ENCODE measurements at places on chromosomes 12 and 14.
A peak's percentile ranks its signal among the peaks of the same experiment; 100 is the strongest.

DNA sequence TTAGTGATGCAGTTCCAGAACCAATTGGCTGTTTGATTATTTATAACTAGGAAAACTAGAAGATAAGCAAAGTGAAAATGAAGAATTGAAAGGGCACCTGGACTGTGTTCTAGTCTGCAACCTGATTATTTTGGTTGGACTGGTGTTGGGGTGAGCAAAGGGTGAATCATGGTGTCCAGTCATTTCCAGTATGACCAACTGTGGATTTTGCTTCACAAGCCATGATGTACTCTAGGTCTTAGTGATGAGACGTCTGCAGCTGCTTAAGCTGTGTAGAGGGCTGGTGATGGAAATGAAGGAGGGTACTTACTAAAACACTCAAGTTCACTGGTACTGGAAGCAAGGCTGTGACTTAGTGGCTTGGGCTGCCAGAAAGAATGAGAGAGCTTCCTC, 193.2 kb upstream of the FRMD6 start:
- DNase-seq: no peak

DNA sequence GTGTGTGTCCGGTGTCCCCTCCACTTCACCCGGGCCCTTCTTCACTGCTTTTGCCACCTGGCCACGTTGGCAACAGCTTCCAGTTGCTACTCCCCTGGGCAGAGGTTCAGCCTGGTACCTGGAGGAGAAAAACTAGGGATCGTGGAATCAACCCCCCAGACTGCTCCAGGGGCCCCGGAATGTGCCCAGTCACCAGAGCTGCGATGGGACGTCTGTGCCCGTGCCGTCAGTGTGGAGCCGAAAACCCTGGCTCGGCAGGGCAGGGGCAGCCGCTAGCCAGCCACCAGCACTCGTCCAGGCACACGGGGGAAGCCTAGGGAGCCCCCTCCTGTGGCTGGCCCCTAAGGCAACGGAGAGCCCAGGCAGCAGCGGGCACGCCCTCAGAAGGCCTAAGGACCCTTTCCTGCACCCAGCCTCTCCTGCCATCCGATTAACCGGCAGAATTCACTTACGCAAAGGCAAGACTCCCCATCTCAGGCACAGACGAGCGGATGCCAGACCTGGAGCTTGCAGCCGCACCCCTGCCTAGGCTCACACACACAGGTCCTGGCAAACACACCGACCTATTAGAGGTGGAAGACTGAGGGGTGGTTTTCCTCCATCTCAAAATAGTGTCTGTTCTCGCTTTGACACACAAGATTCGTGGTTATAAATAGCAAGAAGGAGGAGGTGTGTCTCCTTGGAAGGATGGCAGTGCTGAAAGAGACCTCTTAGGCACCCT, 62.6 kb downstream of the FBXL14 start:
- no peak for DNase-seq

DNA sequence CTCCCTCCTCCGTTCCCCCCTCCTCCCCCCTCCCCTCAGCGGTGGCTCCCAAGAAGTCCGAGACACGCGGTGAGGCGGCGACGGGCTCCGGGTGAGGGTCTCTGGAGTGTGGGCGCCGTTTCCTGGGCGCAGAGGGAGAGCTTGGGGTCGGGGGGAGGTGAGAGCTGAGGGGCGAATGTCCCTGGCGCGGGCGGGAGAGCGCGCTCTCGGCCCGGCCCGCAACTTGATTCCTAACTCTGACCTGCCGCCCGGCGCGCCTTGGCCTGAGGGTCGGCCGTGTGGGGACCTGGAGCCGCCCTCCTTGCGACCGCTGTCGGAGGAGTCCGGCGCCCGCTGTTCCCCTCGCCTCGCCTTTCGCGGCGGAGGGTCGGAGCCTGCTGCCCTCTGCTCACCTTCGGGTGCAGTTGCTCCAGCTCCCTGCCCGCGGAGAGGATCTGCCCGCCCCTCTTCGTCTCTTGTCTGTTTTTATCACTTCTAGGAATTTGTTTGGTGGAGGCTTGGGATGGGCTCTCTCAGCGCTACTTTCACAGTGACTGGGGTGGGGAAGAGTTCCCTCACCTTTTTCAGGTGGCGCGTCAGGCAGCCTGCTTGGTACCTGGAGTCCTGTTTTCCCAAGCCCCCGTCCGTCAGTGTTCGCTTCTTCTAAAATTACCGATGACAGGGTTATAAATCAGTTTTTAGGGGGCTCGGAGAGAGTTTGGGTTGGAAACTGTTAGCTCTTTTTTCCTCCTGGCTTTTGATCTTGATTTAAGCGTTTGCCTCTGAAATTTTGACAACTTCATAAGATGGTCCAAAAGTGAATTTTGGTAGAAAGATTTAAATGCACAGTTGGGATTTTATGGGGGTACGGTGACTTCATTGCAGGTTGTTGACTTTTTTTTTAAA, 495 bp downstream of the ADIPOR2 start:
- peak; percentile 61 for DNase-seq

GRCh38 chr12:83018088-83018487, 331.4 kb downstream of the TMTC2 start:
- peak; percentile 86 for DNase-seq

- DNase-seq: no peak
These were observed 167.2 kb downstream of the ADCK1 start for GRCh38 chr14:77967110-77967509.

GRCh38 chr14:81427348-81428058, 27.4 kb upstream of the STON2 start:
- peak; percentile 68 for DNase-seq

- no peak for DNase-seq
These were observed 155.2 kb downstream of the STXBP6 start for GRCh38 chr14:24894583-24895242.

DNA sequence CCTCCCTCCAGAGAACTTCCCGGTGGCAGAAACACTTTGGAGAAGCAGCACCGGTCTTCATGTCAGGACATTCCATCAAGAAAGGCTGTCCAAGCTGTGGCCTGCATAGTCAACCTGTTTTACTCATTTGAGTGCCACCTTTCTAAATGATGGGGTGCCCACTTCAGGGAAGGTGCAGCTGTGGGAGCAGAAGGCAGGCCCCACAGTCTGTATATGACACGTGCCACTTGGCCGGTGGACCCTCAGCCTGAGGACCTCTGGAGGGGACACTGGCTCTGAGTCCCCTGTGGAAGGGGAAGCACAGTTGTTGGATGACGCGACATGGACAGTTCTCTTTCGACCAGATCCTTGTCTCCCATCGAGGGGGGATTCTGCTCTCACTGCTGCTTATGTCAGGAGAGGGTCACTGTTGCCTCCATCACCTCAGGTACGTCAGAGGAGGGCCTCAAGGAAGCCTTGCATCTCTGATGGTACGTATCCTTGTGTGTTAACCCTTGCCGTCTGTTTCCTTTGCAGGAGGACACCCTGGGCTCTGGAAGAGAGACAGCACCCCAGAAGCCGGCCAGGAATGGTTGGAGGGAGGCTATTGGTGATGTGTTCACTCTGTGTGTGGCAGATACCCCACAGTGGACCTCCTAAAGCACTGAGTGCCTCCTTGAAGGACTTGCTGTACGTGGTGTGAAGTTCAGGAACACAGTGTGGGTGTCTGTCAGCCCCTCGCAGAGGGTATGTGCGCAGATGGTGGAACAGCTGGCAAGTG, 132.1 kb upstream of the RTL1 start:
- DNase-seq: no peak

- no peak for DNase-seq
These were observed 95.8 kb upstream of the ATXN7L3B start for GRCh38 chr12:74441872-74442271.

DNA sequence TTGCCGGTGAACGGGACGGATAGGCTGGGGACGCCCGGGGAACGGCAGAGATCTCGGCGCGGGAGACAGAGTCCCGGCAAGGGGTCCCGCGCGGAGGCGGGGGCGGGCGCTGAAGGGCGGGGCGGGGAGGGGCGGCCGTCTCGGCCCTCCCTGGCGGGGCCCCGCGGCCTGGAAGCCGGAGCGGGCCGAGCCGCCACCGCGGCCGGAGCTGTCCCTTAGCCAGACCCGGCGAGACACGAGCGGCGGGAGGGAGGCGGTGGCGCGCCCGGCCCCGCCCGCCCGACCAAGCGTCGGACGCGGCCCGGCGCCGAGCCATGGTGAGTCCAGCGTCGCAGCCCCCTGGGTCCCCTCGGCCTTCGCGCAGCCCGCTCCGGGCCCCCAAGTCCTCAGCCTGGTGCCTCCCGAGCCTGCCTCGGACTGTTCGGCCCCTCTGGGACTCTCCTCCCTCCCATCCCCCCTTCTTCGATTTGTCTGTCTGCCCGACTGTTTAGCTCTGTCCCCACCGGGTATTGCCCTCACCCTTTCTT, at the start of gene ARHGEF40:
ARHGEF40 (plus strand) TSS at position 222 of the 527 bp plus-strand sequence; CDS start at position 315, 93 bp downstream.
- peak; percentile 89 for DNase-seq

DNA sequence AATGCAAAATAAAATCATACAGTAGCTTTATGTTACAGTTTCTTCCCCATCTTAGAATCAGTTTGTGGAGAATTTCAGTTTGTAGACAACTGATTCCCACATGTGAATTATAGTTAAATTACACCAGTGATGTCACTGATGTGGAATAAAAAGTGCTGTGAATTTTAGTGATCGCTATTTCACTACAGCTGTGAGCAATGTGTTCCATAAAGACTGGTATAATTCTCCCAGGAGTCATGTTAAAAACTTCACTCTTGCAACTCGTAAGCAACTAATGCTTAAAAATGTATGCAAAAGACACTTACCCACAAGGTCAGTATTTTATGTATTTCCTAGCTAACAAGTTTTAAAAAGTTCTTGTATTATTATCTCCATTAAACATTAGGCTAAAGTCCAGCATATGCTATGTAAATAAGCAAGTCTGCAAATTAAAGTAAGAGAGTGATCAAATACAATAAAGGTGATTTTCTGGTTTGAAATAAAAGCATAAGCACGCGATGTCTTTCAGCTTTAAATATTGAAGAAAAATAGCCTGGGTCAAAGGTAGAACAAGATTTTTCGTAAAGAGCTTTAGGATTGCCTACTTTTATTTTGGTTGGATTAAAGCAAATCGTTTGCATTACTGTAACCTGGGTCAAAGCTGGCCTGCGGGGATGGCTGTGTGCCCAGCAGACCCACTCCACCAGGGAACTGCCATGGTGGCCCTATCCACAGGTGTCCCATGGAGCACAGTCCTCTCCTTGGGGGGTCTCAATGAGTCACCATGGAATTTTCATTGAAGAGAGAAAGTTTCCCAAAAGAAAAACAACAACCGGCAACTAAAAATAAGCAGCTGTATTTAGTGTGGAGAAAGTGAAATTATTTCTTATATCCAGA, 12.7 kb upstream of the LRIG3 start:
- no peak for DNase-seq

DNA sequence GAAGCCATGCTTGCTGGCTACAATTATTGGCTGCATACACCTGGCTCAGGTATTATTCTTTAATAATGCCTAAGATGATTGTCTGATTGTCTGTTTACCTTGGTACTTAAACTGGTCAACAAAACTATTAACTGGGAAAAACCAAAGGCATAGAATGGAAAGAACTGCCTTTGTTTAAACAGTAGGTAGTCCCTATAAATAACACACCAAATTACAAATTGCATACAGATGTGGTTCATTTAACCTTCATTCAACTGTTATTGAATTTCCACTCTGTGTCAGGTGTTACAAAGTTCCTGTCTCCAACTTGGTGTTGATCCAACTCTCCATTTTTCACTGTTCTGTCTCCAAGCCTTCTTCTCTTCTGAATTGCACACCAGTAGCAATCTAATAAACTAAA, 79.8 kb upstream of the FSCB start:
- no peak for DNase-seq

DNA sequence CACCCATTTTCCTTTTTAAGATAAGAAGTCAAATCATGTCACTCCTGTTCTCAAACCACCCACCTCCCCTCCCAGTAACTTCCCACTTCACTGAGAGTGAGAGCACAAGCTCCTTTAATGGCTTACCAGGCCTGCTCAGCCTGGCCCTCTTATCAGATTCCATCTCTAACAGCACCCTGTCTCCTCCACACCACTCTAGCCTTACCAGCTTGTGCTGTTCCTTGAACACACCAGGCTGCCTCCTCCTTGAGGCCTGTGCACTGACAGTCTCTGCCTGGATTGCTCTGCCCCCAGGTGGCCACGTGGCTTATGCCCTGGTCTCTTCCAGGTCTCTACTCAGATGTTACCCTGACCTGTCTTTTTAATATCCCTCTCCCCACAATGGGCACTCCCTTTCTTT, 40.1 kb upstream of the EVL start:
- DNase-seq: no peak

- no peak for DNase-seq
These were observed 43.2 kb downstream of the RFX4 start for GRCh38 chr12:106625976-106626375.

GRCh38 chr12:81078469-81079196, 754 bp downstream of the ACSS3 start:
- DNase-seq: peak; percentile 70

DNA sequence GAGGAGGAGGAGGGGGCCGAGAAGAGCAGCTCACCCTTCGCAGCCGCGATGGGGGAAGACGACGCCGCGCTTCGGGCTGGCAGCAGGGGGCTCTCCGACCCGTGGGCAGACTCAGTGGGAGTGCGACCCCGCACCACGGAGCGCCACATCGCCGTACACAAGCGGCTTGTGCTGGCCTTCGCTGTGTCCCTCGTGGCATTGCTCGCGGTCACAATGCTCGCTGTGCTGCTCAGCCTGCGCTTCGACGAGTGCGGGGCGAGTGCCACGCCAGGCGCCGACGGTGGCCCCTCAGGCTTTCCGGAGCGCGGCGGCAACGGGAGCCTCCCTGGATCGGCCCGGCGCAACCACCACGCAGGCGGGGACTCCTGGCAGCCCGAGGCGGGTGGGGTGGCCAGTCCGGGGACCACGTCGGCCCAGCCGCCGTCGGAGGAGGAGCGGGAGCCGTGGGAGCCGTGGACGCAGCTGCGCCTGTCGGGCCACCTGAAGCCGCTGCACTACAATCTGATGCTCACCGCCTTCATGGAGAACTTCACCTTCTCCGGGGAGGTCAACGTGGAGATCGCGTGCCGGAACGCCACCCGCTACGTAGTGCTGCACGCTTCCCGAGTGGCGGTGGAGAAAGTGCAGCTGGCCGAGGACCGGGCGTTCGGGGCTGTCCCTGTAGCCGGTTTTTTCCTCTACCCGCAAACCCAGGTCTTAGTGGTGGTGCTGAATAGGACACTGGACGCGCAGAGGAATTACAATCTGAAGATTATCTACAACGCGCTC, 745 bp downstream of the TRHDE start:
- peak; percentile 63 for DNase-seq

DNA sequence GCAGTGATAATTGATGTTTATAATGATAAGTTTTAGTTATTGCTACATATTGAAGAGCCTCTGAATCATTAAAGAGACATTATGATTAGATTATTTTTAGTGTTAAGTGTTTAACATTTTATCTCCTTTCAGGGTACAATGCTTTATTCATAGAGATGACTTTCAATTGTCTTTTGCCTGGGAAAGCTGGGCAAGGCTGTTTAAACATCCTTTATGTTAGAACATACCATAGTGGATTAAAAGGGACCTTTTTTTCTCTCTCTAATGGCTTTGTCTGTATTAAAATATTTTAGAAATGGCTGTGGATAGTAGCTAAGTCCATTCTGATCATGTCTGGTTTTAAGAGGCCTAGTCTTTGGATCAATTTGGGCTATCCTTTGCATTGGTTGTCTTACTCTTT, 427.5 kb upstream of the MIS18BP1 start:
- no peak for DNase-seq

GRCh38 chr14:30996892-30997659, 28.4 kb upstream of the AP4S1 start:
- no peak for DNase-seq

Measured in muscle of back (tissue), 13 donors.